HL-60 (cell line): ENCODE measurements at places on chromosomes 2 and 18.
A peak's percentile ranks its signal among the peaks of the same experiment; 100 is the strongest.

DNA sequence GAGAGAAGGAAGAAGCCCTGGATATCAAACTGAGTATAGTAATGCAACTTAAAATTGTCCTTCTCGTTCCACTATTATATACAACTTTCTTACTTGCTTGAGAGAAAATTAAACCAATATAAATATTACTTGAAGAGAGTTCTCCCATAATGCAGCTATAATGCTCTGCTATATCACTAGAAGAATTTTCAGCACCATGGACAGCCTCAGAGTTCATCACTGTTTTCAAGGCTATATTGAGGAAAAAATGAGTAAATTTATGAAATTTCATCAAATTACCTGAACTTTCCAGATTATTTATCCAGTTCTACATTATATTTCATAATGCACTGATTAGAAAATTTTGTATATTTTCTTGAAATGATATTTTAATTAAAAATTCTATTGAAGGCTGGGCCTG, 1053.5 kb upstream of the FAM98A start:
- DNase-seq: no peak

- DNase-seq: no peak
Measured at GRCh38 chr2:200042944-200043343, 87.6 kb downstream of the MAIP1 start.

GRCh38 chr2:158753641-158754611, 41.2 kb upstream of the DAPL1 start:
- DNase-seq: peak; percentile 49

DNA sequence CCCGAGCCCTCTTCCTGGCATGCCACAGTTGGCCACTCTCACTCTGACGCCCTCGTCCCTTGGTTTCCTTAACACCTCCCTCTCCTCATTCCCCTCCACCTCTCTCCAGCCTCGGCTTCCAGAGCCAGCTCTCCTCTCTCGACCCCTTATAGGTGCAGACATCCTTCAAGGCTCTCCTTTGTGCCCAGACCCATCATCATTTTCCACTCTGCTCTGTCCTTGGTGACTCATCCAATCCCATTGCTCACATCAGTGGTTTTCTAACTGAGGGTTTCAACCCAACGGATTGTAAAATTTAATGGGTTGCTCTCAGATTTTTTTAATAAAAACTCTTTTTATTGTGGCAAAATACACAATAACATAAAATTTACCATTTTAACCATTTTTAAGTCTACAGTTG, 6.2 kb downstream of the ST8SIA5 start:
- no peak for DNase-seq

DNA sequence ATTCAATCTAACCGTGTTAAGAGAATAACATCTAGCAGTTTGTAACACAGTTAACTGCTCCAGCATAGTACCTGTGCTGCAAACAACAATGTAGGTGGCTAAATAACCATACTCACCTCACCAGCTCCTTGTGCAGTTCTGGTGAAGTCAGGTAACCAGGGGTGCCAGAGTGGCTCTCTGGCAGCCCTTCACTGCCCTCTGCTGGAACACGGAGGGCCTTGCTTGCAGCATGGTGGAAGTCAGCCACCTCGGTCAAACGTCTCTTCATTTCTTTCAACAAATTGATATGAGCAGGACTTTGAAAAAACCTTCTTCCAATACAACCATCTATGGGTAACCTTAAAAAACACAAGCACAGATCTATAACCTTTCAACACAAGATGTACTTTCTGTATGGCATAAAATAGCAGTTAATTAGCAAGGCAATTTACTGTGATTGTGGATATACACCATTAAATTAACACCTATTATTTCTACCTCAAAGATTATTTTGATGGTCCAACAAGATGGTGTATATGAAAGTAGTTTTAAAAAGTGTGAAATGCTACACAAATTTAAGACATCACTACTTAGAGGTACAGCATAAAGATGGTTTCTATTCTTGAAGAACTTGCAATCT, 56.6 kb downstream of the EPG5 start:
- no peak for DNase-seq

DNA sequence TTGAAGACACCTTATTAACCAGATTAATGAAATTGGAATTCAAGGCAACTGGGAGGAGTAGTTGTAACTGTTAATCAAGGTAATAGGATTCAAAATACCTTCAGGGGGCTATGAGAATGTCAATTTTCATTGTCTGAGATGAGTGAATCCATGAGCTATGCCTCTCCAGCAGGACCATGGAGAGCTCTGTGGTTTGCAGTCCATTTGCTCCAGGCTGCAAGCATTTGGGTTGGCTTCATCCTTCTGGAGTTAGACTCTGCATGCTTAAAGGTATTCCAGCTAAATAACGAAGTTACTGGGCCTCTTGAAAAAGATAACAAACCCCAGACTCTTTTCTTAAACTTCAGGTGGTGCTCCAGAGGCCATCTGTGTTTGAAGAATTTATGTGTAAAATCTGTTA, 207.1 kb upstream of the SLC8A1 start:
- DNase-seq: no peak

DNA sequence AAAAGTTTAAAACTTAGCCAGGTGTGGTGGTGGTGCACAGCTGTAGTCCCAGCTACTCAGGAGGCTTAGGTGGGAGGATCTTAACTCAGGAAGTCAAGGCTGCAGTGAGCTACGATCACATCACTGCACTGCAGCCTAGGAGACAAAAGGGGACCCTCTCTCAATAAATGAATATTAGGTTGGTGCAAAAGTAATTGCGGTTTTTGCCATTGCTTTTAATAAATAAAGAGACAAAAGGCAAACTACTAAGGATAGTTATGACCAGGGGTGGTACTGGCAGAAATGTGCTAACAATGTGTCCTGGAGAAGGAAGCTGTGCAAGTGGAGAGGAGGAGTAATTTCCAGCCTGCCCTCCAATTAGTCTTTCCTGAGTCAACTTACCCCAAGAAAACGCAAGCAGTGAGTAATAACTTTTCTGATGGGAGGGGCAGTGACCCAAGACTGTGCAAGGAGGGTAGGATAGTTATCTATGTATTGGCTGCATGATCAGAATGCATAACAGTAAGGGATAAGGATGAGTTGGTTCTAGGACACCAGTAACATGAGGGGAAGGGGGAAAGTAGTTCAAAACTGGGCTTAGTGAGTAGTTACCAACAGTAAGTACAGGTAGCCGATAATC, 1.5 kb downstream of the EXOC6B start:
- no peak for DNase-seq

GRCh38 chr2:34936089-34936488, 1337.0 kb upstream of the FAM98A start:
- DNase-seq: no peak

GRCh38 chr2:72990695-72991438, 73.5 kb downstream of the EMX1 start:
- DNase-seq: no peak

DNA sequence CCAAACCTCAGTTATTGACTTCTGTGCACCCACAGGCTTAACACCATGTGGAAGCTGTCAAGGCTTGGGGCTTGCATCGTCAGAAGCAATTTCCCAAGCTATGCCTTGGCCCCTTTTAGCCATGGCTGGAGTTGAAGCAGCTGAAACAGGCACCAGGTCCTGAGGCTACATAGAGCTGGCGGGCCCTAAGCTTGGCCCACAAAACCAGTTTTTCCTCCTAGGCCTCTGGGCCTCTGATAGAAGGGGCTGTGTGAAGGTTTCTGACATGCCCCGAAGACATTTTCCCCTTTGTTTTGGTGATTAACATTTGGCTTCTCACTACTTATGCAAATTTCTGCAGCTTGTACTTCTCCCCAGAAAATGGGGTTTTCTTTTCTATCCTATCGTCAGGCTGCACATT, 9.1 kb upstream of the TMX3 start:
- DNase-seq: no peak

DNA sequence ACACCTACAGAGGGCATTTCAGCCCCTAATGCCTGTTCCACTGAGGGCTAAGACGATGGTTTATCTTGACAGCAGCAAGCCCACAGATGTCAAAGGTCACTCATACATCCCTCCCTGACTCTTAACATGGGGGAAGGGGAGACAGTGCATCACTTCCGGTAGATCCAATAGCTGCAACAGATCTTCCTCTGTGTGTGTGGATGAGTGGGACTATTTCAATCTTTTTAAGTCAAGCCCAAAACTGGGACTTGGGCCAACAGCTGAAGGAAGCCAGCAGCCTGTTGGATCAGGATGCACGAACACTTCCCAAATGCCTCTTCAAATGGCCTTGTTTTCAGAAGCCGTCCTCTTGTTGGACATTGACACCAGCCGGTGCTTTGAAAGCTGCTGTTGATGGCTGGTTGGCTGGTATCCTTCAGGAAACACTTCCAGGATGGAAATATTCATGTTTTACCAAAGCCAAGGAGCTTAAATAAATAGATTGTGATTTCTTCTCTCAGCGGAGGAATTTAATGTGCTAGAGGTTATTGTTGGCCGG, 59.2 kb downstream of the IL1R2 start:
- peak; percentile 36 for DNase-seq

DNA sequence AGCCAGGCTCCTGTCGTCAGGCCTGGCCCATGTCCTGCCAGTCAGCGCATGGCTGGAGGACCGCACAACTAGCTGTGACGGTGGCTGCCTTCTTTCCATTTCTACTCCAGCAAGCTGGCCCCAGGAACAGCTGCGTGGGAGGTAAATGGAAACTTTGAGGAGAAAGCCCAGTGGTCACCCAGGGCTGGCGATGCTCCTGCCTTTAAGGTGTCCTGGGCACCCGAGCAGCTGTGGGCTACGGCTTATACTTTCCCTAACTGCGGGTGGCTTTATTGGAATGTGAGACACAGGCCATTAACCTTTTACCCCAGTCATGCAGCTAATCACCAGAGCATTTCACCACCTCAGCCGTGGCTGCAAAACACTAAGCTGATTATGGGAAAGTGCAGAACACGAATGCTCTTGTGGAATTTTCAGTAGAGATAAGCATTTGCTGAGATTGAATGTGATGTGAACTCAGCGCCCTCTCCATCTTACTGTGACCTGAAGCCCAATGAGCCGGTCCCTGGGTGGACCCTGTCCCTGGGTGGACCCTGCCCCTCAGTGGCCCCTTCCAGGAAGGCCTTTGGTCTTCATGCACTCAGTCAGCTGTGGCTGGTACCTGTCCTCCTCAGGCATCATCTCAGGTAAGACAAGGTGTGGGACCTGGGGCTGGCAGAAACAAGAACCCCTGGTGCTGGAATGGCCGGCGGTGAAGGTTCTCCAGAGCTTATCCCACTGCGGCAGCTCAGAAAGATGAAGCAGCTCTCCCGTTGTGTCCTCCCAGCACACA, 275.4 kb upstream of the HS6ST1 start:
- DNase-seq: no peak

GRCh38 chr2:122168799-122169198, 413.3 kb downstream of the TSN start:
- no peak for DNase-seq

DNA sequence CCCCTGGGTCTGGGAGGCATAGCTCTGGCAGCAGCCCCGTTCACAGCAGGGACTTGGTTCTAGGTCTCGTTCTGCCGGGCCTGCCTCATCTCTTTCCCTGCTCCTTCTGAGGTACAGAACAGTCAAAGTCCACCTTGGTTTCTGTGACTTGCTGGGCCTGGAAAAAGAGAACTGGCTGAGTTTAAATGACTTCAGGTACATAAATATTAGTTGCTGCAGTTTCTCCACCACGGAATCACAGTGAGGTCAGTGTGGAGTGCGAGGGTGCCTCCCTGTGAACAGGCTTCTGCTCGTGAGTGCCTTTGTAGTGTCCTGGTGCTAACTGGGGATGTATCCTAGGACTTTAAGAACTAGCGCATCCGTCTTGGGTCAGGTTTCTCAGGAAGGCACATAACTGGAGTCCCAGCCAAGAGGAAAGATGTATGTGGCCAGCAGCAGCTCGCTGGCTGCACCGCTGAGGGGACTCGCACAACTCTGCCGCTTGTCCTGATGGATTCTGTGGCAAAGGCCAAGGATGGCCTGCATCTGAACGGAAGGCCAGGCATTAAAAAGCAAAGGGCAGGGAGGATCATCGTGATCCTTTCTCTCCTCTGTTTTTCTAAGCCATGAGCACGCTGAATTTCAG, 188.6 kb downstream of the SH3RF3 start:
- DNase-seq: no peak

GRCh38 chr2:25490217-25490616, 148.5 kb upstream of the DNMT3A start:
- DNase-seq: no peak

DNA sequence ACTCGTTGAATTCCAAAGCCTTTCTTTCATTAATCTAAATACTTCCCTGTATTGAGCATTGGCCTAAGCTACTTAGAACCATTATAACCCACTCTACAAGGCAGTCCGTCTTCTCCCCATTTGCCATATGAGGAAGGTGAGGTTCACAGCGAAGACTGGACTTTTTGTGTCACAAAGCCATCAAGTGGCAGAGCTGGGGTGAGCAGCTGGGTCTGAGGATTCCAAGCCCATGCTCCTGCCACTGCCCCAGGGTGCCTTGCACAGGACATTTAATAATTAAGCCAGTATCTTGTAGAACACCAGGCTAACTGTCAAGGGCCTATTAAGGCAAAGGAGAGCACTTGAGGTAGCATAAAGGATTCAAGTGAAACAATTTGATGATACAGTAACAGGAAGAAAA, 68.8 kb upstream of the ZNF397 start:
- DNase-seq: no peak

GRCh38 chr2:117714110-117714509, 100.4 kb upstream of the DDX18 start:
- no peak for DNase-seq

- DNase-seq: no peak
Measured at GRCh38 chr2:203143391-203143790, 95.4 kb upstream of the CYP20A1 start.

DNA sequence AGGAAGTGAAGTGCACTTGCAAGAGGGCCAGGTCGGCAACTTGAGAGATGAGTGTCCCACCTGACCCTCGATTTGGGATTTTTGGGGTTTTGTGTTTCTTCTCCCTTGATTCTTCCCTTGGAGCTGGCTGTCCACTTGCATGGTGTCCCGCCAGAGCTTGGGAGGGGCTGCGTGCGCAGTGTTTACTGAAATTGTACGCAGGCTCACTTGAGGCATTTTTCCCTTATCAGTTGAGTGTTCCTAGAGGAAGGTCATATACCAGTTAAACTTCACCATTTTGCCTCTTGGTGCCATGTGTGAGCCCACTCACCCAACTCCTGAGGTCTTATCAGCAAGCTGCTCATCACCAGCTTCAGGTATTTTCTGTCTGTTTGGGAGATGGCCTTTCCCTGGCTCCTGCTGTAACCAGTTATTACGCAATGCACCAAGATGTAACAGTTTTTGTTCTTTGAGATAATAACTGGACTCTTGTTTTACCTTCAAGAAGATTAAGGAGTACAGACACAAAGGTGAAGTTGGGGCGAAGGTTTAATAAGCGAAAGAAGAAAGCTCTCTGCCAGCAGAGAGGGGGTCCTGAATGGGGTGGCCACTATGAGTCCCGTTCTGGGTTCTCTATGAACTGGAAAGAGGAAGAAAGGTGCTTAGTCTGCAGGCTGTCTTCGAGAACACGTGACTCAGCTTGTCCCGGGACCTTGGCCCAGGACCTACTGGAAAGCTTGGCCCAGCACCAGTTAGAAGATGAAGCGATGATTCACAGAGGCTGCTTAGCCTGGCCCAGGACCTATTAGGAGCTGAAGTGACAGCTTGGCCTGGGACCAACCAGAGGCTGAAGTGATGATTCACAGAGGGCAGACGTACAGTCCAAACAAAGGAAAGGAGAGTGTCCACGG, 21.5 kb upstream of the TXNL4A start:
- DNase-seq: no peak
